Activated gamma-delta T cell (primary cell): ENCODE measurements at places on chromosomes 2 and 18.

DNA sequence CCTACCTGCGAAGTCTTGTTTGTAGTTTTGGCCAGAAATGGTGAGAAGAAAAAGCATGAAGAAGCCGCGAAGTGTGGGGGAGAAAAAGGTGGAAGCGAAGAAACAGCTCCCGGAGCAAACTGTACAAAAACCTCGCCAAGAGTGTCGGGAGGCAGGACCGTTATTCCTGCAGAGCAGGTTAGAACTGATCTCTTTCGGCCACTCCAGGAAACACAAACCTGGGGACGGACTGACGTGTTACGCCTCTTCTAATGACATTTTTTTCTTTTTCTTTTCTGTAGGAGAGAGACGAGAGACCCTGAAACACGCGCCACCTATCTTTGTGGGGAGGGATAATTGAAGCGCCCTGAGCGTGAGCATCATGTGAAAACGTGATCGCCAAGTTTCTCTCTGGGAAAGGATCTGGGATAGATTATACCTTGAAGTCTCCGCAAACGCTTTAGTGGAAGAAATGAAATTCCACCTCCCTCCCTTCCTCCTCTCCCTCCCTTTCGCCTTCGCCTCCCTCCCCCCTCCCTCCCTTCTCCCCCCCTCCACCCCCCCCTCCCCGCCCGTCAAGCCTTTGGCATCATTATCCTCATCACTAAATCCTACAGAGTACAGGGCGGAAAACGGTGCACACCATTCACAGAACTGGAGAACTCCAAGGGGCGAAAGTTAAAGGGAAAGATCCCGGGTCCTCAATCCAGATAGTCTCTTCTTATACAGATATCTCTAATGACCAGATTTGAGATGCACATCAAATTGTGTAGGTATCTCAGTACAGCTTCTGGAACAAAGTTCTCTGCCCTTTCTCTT, at the start of gene ZEB2:
Gene ZEB2, minus strand, starts transcription at position 186 of the 798 bp plus-strand sequence. CDS start 2,769 bp downstream, outside the sequence.
- no peak for DNase-seq

GRCh38 chr18:6055711-6056110, 160.4 kb upstream of the TMEM200C start:
- no peak for DNase-seq

DNA sequence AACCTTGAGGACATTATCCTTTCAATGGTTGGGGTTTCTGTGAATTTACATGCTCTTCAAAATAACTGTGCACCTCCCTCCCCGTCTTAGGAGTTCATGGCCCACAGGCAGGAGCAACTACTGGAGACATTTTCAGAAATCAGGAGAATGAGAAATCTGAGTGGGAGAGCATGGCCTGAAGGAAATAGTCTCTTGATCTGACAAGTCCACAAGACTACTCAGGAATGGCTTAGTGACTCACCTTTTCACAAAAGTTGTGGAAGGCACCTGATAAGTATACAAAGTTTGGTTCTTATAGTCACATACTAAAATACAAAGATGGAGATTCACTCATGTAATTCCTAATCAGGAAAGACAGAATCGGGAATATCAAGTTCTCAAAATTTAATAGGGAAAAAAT, 83.6 kb upstream of the NCKAP5 start:
- DNase-seq, result no peak

GRCh38 chr2:239891698-239892097, 133.4 kb downstream of the NDUFA10 start:
- DNase-seq, result no peak

GRCh38 chr2:23713351-23713750, 213.6 kb downstream of the ATAD2B start:
- DNase-seq, result no peak

GRCh38 chr18:48879008-48879431, 71.7 kb downstream of the SMAD7 start:
- DNase-seq, result no peak

DNA sequence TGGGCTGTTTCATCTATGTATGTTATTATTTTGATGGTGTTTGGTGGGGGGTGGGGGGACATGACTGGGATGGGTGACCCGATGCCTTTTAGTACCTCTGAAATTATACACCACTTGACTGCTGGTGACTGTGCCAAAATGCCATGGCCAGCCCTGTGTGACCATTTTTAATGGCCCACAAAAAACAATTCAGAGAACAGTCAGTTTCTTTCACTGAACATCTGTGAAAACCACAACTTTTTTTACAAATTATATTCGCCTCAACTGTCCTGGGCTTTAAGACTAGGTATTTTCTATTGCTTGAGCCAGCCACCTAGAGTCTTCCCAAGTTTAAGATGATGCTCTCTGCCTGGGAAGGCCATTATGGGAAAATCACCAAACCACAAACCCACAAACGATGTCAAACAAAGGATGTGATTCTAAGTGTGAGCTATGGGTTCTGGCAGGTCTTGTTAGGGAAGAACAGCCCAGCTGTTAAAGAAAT, 33.9 kb downstream of the FN1 start:
- no peak for DNase-seq

GRCh38 chr2:160910681-160911080, 249.5 kb upstream of the TANK start:
- no peak for DNase-seq

DNA sequence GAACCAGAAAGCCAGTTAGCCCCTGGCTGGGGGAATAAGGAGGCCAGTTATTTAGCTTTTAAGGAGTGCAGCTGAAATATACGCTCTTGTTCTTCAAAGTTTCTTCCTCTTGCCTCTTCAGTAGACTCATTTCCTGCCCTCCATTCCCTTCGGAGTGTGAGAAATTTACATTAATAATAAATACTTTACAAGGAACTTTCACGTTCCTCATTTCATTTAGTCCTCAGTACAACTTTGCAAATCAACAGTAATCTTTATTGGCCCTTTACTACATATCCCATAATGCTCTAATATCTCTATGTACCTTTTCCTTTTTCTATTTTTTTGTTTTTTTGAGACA, 15.6 kb downstream of the PLCD4 start:
- no peak for DNase-seq
